ENCODE measurements at places on chromosomes 4 and X.

GRCh38 chr4:106986486-106986885, 49.6 kb downstream of the DKK2 start:
- no peak for DNase-seq

DNA sequence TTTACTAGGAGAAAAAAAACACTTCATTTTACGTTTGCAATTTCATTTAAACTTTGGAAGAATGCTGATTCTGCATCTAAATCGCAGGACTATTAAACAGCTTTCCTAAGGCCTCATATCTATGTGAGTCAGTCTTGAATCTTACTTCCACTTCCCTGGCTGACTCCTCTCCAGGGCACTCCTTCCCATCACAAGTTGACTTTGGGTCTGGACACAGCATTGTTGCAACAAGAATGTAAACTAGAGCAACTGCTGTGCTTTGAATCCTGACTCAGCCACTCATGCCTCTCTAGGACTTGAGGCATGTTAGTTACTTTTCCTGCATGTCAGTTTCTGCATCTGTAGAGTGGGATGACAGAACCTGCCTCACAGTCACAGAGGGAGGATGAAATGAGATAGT, 413.8 kb downstream of the FAT4 start:
- DNase-seq = no peak

DNA sequence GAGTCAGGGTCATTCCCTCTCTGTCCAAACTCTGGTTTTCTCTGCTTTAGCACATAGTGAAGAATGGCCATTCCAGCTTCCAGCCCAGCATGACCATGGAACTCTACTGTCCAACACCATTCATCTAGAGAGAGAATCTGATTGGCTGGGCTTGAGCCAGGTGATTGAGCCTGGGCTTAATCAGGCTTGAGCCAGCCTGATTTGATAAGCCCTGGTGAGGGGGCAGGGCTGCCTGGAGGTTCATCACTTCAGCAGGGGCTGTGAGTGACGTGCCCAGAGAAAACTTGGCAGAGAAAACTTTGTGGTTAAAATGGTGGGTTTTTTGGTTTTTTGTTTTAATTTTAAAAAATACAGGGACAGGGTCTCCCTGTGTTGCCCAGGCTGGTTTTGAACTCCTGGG, 62.5 kb downstream of the KIAA0232 start:
- DNase-seq = no peak

- no peak for DNase-seq
Measured at GRCh38 chr4:42610941-42611340, 46.0 kb downstream of the ATP8A1 start.

DNA sequence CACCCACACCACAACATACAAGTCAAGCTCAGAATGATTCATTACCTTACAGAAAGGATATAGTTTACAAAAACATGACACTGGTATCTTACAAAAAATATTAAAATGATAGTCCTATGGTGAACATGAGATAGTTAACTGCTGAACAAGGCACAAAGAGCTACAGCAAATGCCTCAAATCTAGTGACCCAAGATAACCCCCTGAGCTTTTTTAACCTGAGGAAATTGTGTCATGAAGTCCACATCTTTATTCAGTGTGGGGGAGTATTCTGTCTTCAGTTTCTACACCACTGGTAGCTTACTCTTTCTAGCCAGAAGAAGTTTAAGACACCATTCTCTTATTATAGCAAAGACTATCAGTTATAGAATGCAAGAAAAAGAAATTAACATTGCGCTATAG, 218.7 kb downstream of the MAPK10 start:
- no peak for DNase-seq

DNA sequence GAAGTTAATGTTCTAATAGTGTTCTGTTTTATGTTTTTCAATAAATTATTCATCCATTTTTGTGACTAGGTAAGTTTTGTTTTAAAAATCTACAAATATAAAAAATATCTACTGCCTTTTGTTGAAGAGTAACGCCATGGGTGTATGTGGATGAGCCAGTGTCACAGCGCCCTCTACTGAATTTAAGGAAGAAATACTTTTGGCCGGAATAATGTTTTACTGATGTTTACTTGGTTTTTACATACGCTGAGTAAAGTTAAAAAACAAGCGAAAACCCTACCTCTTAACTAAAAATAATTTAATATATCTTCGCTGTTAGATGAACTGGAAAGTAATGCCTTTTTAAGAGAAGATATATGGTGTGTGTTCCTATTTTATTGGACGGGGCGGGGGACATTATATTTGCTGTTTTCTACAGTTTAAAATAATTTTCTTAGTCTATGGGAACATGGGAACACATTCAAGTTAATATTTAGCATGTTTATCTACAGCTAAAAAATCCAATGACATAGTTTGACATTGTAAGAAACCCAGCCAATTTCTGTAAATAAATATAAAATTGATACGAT, 86.1 kb downstream of the CPE start:
- peak; percentile 59 for DNase-seq

GRCh38 chr4:123350191-123350544, 46.4 kb upstream of the SPRY1 start:
- DNase-seq = no peak

DNA sequence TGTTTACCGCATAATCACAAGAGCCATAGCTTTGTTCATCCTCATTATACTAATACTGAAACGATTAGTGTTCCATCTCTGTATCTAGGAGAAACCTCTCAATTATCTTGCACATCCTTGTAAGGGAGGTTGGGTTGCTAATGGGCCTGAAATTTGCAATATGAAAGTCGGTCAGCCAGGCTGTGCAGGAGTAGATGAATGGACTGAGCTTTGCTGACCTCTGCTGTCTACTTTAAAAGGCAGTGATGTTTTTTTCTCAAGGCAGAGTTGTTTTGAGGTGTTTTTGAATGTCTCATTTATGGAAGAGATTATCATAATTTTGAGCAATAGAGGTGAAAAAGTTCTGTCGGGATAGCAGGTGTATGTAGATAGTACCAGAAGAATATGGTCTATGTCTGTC, 47.9 kb upstream of the LINC00632 start:
- no peak for DNase-seq

DNA sequence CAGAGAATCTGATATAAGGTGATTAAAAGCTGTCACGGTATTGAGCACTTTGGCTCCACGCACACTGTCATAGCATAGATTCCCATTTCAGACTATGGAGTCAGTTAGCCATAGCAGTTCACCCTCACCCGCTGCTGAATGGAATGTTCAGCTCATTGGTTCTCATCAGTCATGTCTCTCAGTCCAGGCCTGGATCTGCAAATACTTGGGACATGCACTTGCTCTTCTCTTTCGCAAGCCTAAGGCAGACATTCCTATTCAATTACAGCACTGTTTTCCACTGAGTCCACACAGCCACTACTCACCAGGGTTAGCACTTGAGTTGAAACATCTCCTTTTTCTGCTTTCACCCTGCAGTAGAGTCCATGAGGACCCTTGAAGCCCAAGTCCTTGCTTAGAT, 30.6 kb upstream of the SCML1 start:
- DNase-seq = no peak

GRCh38 chr4:129167640-129168260, 71.8 kb downstream of the C4orf33 start:
- no peak for DNase-seq

GRCh38 chr4:94400191-94400590, 51.6 kb upstream of the PDLIM5 start:
- DNase-seq = no peak

DNA sequence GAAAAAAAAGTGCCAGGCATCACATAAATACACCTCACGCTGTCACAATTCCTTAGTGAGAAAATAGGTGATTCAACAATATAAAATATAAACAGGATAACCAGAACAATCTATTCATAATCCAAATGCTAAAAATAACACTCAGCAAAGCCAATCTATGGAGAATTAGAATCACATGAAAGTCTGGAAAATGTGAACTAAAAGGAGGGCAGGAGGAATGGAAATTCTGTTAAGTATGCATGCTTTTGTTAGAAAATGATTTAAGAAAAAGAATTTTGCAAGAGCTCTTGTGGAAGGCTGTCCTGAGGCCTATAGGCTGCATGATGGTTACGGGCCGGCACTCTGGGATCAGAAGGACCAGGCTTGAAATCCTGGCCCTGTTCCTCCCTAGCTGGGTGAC, 70.6 kb upstream of the PROM1 start:
- DNase-seq = no peak

- DNase-seq = no peak
Measured at GRCh38 chrX:1903236-1903935, 288.5 kb downstream of the ASMT start.

DNA sequence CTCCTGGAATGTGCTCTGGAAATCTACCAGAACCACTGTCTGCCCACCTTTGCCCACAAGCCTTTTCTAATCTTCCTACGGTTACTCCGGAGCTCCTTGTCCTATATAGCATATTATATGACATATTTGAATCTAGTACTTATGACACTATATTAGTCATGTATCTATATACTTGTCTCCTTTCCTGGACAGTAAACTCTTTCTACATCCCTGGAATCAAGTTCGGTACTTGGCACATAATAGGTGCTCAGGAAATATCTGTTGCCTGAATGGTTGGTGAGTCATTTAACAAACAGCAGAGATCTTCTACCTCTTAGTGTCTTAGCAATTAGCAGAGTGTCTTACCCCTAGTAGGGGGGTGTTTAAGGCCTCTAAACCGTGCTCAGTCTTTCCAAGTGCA, 123.6 kb downstream of the RELL1 start:
- DNase-seq = no peak

DNA sequence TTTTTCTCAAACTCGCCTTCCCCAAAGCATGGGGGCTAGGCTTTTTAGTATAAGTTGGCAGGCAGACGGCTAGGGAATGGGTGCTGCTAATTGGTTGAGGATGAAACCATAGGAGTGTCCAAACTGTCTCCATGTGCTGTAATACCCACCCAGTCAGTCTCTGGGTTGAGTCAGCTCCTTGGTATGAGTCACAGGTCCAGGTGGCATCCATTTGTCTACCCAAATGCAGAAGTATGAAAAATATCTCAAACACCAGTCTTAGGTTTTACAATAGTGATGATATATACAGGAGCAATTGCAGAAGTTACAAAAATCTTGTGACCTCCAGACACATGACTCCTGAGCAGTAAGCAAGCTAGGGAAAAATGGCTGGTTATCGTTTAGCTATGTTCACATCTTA, 27.4 kb upstream of the CCSER1 start:
- DNase-seq = no peak

DNA sequence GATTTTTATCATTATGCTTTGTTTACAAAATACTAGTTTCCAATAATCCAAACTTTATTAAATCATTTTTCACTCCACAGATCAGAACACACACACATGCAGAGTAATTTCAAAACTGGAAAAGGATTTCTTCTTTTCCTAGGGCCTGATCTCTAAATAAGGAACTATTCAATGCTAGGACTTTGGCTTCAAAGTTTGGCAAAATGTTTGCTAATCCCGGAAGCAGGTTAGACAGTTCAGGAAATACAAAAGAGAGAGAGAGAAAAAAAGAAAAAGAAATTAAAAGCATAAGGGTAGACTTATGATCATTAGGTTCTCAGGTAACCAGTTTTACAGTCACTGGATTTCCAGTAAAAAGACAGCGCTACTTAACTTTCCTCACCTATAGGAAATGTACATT, 211.0 kb downstream of the DCLK2 start:
- no peak for DNase-seq

DNA sequence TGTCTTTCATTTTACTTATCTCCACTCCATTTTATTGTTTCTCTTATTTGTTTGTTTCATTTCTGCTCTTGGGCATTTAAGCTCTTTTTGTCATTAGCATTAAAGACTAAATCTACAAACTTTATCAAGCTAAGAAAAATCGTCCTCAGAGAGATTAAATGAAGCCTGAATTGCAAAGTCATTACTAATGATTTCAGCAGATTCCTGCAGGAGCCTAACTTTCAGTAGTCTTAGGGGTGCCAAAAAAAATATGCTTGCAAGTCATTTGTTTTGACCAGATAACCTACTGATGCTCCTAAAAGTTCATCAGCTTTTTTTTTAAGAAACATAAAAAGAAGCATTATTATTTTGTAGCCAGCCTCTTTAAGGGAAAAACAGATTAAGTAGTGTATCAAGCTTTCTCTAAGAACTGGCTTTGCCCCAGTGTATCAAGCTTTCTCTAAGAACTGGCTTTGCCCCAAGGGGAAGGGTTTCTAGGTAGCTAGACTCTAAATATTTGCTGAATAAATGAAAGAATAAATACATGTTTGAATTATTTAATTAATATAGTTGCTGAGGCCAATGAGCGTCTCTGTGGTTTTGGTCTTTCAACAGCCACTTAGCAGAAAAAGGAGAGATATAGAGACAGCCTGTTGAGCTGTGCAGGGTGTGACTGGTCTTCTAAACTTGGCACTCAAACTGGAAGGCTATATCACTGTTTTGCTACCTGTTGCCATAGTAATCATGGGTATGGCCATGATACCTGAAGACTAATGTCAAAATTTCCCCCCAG, 174.2 kb downstream of the BTC start:
- DNase-seq = no peak

GRCh38 chr4:82260632-82261031, 113.2 kb downstream of the HNRNPD start:
- DNase-seq = no peak

DNA sequence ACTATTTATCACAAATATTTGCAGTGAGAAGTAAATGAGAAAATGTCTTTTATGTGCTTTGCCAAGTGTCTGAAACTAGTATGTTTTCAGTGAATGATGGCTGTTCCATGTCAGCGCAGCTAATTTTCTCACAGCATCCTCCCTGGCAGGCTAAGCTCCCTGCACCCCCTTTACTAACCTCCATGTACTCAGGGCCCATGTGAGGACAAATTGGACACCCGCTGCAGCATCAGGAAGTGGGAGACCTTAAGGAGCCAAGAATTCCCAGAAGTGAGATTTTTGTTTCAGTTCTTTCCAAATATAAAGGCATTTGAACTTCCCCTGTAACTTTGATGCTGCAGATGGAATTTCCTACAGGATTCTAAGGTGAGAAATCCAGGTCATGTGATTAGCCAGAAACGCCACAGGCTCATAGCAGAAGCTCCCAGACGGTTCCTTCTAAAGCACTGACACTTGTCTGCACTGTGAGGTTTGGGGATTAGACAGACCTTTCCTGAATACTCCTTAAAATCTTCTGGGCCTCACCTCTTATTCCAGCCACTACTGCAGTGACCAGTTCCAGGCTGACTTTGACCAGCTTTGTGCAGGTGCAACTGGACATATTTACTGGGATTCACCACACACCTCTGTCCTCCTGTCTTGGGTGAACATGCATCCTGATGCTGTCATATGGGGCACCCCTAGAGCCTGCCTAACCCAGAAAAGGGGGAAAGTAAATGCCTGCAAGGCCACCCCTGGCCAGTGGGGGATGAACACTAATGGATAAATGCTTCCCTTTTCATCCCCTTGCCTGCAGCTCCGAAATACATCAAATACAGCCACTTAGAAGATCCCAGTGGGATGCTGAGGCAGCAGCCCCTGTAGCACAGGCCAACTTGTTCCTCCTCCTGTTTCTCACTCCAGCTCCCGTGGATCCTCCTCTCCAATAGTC, 45.9 kb downstream of the LGI2 start:
- DNase-seq = no peak

- DNase-seq = no peak
Measured at GRCh38 chr4:37236165-37236564, 8.4 kb upstream of the NWD2 start.

DNA sequence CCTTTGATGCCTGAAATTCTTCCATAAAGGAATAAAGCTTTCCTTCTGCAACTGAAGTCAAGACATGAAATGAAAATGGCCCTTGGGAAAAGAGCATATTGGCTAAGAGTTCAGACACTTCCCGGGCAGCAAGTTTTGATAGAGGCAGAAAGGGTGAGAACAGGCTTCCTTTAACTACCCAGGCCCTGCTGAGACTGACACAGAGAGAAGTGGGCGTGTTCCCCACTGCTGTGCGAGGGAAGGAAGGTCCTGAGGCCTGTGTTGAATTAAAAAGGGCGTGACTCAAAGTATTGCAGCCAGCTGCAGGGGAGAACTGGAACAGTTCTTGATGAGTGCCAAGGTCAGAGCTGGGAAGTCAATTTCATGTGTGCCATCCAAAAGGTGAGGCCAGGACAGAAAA, 33.9 kb upstream of the ADGRG2 start:
- DNase-seq = no peak

Data from GM10248 (cell line).